ENCODE measurements at places on chromosomes 13 and 19. TPM values are rescaled to one million over a fixed set of nuclear protein-coding genes. Genes with fewer than 3 reads are reported as not detected.

The ZNF266 gene
- 13.0 TPM for total RNA-seq

The SGCG gene
- 0.09 TPM for total RNA-seq

The KRTDAP gene
- not detected for total RNA-seq

DNA sequence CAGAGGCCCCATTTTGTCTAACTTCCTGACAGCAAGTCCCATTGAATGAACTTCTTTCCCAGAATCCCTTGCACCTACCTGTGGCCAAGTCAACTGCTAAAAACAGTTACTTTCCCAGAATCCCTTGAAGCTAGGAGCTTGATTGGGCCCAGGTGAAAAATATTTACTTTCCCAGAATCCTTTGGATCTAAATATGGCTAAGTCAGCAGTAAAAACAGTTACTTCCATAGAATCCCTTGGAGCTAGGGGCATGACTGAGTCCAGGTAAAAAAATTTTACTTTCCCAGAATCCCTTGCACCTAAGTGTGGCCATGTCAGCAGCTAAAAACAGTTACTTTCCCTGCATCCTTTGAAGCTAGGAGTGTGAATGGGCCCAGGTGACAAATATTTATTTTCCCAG is 13.2 kb upstream of the MEIS3 start:
- H3K27ac ChIP-seq, result no peak overlapping the region
- no peaks in the 10 kb centered on the region for H3K36me3 ChIP-seq
- H3K27me3 ChIP-seq, result peaks cover 16% of the 10 kb centered on the region

DNA sequence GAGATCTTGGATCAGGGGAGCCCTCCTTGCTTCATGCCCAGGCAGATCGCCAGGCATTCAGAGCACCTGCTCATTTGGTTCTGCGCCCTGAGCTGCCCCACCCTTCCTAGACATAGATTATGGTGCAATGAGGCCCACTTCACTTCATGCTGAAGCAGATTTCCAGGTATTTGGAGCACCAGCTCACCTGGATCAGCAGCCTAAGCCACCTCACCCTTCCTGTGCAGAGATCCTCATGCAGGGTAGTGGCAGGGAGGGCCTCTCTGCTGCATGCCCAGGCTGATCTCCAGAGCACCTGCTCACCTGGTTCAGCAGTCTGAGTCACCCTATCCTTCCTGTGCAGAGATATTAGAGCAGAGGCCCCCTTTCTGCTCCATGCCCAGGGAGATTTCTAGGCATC is 1966.1 kb downstream of the PCDH9 start:
- no peaks in the 10 kb centered on the region for H3K4me1 ChIP-seq
- no peak overlapping the region for H3K4me3 ChIP-seq
- no peak overlapping the region for H3K27ac ChIP-seq

GRCh38 chr13:76879203-76879882 is 6.9 kb downstream of the KCTD12 start:
- H3K27me3 ChIP-seq, result no peaks in the 10 kb centered on the region
- no peak overlapping the region for H3K4me3 ChIP-seq
- H3K4me1 ChIP-seq, result peaks cover 13% of the 10 kb centered on the region
- peak overlapping the region; percentile 38 for H3K27ac ChIP-seq

- H3K4me1 ChIP-seq, result peaks cover 2% of the 10 kb centered on the region
- no peak overlapping the region for H3K4me3 ChIP-seq
- no peaks in the 10 kb centered on the region for H3K36me3 ChIP-seq
These were observed 25.9 kb upstream of the PLA2G4C start for GRCh38 chr19:48136547-48136946.

- H3K4me1 ChIP-seq, result peaks cover 6% of the 10 kb centered on the region
- peaks cover 52% of the 10 kb centered on the region for H3K27me3 ChIP-seq
- H3K27ac ChIP-seq, result no peak overlapping the region
- DNase-seq, result peak; percentile 69
These were observed 20.4 kb upstream of the MAB21L1 start for GRCh38 chr13:35496761-35497386.

- H3K36me3 ChIP-seq, result no peaks in the 10 kb centered on the region
- DNase-seq, result no peak
- H3K27me3 ChIP-seq, result no peaks in the 10 kb centered on the region
- no peak overlapping the region for H3K4me3 ChIP-seq
These were observed 5.7 kb upstream of the FPR3 start for GRCh38 chr19:51789061-51789795.

GRCh38 chr19:8361921-8362793 is 1.8 kb upstream of the ANGPTL4 start:
- peaks cover 7% of the 10 kb centered on the region for H3K4me1 ChIP-seq
- no peaks in the 10 kb centered on the region for H3K36me3 ChIP-seq
- H3K4me3 ChIP-seq, result no peak overlapping the region
- DNase-seq, result peak; percentile 89
- H3K27me3 ChIP-seq, result peaks cover 3% of the 10 kb centered on the region

DNA sequence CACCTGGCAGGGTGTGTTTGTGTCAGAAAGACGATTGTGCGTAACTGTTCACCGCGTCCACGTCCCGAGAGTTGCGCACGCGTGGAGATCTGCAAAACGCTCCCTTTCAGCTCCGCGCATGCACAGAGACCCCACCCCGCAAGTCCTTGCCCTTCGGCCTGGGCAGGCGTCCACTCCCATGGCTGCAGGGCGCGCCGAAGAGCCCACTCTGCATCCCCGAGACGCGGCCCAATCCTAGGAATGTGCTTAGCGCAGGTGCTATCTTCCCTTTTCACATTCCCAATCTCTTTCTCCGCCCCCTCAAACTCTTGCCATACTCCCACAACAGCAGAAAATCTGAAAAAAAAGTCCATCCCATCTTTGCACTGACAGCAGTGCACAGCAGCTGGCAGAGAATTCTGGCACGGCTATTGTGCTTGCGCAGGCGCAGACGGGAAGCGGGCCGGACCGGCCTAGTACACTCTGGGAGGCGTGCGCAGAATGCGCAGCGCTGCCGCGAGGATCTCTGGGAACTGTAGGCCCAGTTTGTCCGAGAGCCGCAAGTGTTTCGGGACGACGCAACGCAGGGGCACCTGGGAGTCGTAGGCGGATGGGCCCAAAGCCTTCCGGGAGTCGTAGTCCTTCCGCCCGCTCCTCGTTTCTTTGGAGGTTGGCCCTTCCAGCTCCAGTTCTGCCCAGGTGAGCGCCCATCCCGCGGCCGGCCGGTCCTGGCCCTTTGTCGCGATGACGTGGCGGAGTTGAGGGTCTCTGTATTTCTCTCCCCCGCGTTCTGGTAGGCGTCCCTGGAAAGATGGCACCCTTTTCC is 23.1 kb downstream of the ZNF175 start:
- H3K4me1 ChIP-seq, result peaks cover 5% of the 10 kb centered on the region
- DNase-seq, result peak; percentile 98
- H3K27me3 ChIP-seq, result no peaks in the 10 kb centered on the region
- H3K36me3 ChIP-seq, result no peaks in the 10 kb centered on the region
- peak overlapping the region; percentile 53 for H3K4me3 ChIP-seq
- peak overlapping the region; percentile 13 for H3K27ac ChIP-seq

GRCh38 chr13:24116131-24116530 is 44.4 kb upstream of the SPATA13 start:
- peaks cover 16% of the 10 kb centered on the region for H3K4me1 ChIP-seq
- H3K4me3 ChIP-seq, result no peak overlapping the region
- H3K27ac ChIP-seq, result no peak overlapping the region
- H3K36me3 ChIP-seq, result no peaks in the 10 kb centered on the region

DNA sequence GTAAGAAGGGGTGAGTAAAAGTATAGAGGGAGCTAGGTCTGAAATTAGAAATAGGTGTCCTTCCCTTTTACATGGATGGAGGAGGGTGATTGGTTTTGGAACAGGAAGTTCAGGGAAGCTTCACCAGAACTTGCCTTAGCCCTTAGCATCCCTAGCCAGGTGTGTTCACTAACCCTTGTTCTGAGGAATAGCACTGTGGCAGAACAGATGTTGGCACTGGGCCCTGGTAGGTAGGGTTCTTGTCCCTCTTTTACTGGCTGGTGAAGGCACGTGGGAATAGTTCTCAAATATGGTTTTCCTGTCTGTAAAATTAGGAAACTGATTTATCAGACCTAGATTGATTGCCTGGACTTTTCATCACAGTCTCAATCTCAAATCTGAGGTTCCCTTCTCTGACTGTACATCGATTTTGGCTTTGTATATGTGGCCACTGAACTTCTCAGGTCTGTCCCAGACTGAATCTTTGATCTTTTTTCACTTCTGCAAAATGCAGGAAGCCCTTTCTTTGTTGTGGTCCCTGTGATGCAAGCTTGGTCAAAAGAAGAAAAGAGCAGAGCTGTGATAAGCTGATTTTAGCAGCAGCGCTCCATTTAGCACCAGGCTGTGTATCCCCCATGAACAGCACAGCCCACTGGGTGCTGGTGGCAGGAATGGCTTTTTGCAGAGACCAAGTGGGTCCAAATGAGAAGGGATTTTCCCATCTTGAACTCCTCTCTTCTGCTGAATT is 86.2 kb upstream of the HTR2A start:
- no peaks in the 10 kb centered on the region for H3K36me3 ChIP-seq
- DNase-seq, result no peak
- H3K4me3 ChIP-seq, result no peak overlapping the region
- no peaks in the 10 kb centered on the region for H3K4me1 ChIP-seq
- no peaks in the 10 kb centered on the region for H3K27me3 ChIP-seq

GRCh38 chr13:94505730-94506129 is 26.2 kb upstream of the DCT start:
- H3K4me3 ChIP-seq, result no peak overlapping the region
- H3K4me1 ChIP-seq, result no peaks in the 10 kb centered on the region
- H3K36me3 ChIP-seq, result no peaks in the 10 kb centered on the region
- no peak for DNase-seq
- H3K27ac ChIP-seq, result no peak overlapping the region

DNA sequence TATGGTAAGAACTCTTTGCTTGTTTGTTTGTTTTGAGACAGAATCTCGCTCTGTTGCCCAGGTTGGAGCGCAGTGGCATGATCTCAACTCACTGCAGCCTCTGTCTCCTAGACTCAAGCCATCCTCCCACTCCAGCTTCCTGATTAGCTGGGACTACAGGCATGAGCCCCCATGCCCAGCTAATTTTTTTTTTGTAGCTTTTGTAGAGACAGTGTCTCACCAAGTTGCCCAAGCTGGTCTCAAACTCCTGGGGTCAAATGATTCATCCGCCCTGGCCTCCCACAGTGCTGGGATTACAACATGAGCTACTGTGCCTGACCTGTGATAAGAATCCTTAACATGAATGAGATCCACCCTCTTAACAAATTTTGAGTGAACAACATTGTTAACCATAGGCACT is 183.9 kb upstream of the TSHZ3 start:
- H3K4me3 ChIP-seq, result no peak overlapping the region
- H3K27ac ChIP-seq, result no peak overlapping the region
- DNase-seq, result no peak
- H3K4me1 ChIP-seq, result no peaks in the 10 kb centered on the region
- peaks cover 91% of the 10 kb centered on the region for H3K27me3 ChIP-seq
- H3K36me3 ChIP-seq, result no peaks in the 10 kb centered on the region

GRCh38 chr13:27578121-27579030 is 42.0 kb downstream of the LNX2 start:
- no peak for DNase-seq
- H3K36me3 ChIP-seq, result no peaks in the 10 kb centered on the region
- H3K4me1 ChIP-seq, result no peaks in the 10 kb centered on the region
- no peaks in the 10 kb centered on the region for H3K27me3 ChIP-seq

DNA sequence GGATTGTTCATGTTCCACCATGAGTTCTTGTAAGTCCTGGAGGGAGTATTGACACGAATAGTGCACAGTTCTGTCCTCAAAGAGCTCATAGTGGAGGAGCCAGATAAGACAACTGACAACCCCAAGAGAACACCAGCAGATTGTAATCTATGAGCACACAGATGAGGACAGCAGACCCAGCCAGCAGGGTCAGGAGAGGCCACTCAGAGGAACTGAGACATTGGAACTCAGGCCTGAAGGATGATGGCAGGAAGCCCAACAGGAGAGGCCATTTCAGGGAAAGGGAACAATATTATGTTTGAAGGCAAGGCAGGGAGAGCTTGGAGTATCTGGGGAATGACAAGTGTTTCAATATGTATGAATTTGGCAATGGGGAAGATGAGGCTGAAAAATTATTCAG is 63.7 kb upstream of the IPO5 start:
- H3K4me1 ChIP-seq, result no peaks in the 10 kb centered on the region
- no peaks in the 10 kb centered on the region for H3K27me3 ChIP-seq
- H3K4me3 ChIP-seq, result no peak overlapping the region
- DNase-seq, result no peak
- no peaks in the 10 kb centered on the region for H3K36me3 ChIP-seq
- no peak overlapping the region for H3K27ac ChIP-seq

DNA sequence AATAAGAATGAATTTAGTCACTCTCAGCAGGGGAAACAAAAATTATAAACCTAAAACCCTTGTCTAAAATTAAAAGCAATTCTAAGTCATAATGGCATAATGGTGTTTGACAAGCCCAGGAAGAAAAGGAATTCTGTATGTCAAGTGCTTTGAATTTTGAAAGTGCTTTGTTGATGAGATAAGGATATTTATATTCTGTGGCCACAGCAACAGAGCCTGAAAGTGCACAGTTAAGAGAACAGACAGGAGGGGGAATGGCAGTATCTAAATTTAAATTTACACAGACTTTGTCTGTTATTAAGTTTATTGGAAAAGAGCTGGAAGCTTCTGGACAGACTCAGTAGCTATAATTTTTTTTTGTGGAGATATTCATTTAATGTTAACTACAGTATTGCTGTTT is 69.8 kb downstream of the OLFM4 start:
- peaks cover 34% of the 10 kb centered on the region for H3K4me1 ChIP-seq
- no peak overlapping the region for H3K4me3 ChIP-seq
- no peak for DNase-seq

GRCh38 chr19:49356382-49356781 is 5.8 kb downstream of the TEAD2 start:
- H3K27ac ChIP-seq, result peak overlapping the region; percentile 39
- peak; percentile 29 for DNase-seq
- H3K36me3 ChIP-seq, result peaks cover 38% of the 10 kb centered on the region
